Subcutaneous preadipocyte (primary cell): ENCODE measurements at places on chromosomes 16 and 17. TPM values are rescaled to one million over a fixed set of nuclear protein-coding genes. Genes with fewer than 3 reads are reported as not detected.

The GPS1 gene
- total RNA-seq = 105 and 113 TPM in 2 replicates

The SLC6A2 gene
- total RNA-seq = not detected in 2 replicates

The PRAC1 gene
- total RNA-seq = not detected in 2 replicates

The GP2 gene
- total RNA-seq = not detected in 2 replicates

The KRTAP9-2 gene
- total RNA-seq = not detected in 2 replicates

The STH gene
- total RNA-seq = not detected in 2 replicates

The TAX1BP3 gene
- 88.9 and 89.1 TPM in 2 replicates for total RNA-seq

The CD300H gene
- total RNA-seq = not detected in 2 replicates

The SEPTIN1 gene
- 0.20 TPM in 1 of 2 replicates, not detected in the other for total RNA-seq

The KRT24 gene
- total RNA-seq = not detected in 2 replicates

The PRKAR1A gene
- 158 and 199 TPM in 2 replicates for total RNA-seq

The KRT31 gene
- not detected in 2 replicates for total RNA-seq

The CDK5R1 gene
- total RNA-seq = 0.73 and 0.78 TPM in 2 replicates

The TNFRSF17 gene
- total RNA-seq = not detected in 2 replicates

The PTX4 gene
- under 0.01 and 0.39 TPM in 2 replicates for total RNA-seq

The IGSF6 gene
- total RNA-seq = not detected in 2 replicates

The KRTAP3-2 gene
- total RNA-seq = not detected in 2 replicates

The CCL3 gene
- total RNA-seq = not detected in 2 replicates
